ENCODE measurements at places on chromosomes 13 and 19.
A peak's percentile ranks its signal among the peaks of the same experiment; 100 is the strongest.

- no peak for DNase-seq
These were observed 19.5 kb downstream of the NUFIP1 start for GRCh38 chr13:44969551-44970484.

DNA sequence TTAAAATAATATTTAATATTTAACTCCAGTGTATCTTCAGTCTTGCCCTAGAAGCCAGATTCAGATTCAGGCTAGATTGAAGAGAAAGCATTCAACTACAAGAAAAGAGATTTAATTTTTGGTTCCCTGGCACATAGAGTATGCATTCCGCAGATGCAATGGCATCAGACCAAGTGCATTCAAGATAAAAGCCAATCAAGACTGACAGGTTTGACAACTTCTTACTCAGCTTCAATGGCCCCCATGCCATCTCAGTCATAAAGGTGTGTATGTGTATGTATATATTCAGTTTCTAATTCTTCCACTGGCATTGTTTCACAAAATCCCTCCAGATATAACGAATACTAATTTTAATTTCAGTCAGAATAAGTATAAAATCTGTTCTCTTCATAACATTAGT is 650.8 kb upstream of the GPC6 start:
- no peak for DNase-seq

- peak; percentile 75 for DNase-seq
These were observed 1.8 kb downstream of the DBP start for GRCh38 chr19:48635263-48635965.

- no peak for DNase-seq
These were observed 94.5 kb upstream of the TM9SF2 start for GRCh38 chr13:99406799-99407201.

DNA sequence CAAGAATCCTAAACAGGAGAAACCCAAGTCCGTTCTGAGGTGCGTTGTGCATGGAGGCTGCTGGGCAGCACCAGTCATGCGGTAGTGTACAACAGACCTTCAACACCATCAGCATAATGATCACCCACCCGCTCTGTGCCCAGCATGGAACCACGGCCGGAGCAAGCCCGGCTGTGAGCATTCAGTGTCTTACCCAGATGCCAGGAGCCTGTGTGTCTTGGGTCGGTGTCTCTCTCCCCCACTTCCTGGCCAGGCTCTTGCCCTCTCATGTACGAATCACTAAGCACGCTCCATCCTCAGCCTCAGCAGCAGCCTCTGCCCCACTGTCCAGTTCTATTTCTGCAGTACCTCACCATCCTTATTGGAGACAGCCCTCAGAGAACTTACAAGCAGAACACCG is 231.6 kb upstream of the IRS2 start:
- no peak for DNase-seq

- DNase-seq, result no peak
These were observed 183.2 kb downstream of the GPC6 start for GRCh38 chr13:93409816-93410215.

DNA sequence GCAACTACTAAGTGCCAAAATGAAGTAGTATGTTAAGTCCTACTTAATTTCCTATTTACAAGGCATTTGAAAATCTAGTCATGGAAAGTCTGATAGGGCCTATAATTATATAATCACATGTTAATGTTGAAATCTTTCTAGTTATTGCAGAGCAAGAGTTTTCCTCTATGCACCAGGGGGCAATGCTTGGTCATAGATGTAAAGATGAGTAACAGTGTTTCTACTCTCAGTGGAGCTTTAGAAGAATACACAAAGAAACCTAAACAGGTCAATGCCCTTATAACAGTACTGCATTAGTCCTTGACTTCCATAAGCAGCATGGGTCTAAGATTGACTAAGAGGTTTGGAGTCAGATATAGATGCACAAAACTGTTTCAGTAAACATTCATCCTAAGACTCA is 218.7 kb downstream of the KCTD12 start:
- DNase-seq, result no peak

- DNase-seq, result no peak
These were observed 84.0 kb downstream of the ALOX5AP start for GRCh38 chr13:30819136-30819888.

DNA sequence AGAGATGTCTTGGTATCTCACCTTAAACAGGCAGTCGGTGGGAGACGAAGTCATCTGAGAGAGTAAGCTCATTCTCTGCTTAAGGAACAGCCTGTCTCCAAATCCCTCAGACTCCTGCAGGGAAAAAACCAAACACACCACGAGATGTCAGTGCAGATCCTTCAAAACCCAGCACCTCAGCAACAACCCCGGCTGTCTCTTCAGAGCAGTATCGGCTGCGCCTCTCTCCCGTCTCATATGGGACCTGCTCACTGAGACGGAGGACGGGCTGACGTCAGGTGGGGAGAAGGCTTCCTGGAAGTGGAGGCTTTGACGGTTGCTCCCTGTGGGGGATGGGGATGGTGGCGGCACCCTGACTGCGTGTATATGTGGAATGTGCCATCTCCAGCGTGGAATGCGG is 43.6 kb downstream of the ANKRD27 start:
- DNase-seq, result no peak

DNA sequence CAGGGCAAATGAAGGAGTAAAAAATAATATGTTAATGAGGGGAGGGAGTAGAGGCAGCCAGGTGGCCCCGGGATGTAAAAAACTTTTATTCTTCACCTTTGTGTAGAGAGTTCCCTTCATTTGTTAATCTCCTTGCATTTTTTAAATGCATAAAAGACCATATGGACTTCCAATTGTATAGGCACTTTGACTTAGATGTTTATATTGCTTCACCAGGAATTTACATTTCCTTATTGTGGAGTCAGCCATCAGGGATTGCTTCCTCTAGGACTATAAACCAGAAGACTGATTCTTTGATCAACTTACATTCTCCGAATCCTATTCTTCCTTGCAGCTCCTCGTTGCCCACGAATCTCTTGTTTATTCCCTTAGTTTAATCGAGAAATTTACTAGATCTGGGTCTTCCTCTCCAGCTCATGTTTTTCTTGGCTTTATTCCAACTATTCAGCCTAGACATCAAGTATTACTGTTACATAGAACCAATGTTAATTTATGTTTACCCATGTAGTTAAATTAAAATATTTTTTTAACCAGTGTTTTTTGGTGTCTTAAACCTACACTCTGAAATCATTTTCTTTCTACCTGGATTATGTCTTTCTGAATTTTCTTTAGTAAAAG is 1187.0 kb upstream of the SLC10A2 start:
- DNase-seq, result no peak

DNA sequence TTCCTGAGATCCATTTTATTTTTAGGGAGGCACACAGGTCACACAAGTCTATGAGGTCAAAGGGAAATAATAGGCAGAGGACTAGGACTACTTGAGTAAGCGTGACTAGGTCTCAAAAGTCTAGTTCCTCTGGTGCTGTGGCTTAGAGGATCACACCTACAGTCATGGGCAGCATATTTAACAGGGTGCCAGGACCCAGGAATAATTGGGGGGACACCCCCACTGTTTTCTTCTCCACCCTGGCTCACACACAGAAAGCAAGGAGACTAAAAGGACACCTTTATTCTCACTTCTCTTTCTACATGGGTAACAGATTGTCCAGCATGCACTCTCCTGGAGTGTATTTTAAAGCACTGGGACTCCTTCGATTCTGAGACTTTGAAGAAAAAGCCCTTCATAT is 26.2 kb downstream of the OXGR1 start:
- DNase-seq, result no peak

DNA sequence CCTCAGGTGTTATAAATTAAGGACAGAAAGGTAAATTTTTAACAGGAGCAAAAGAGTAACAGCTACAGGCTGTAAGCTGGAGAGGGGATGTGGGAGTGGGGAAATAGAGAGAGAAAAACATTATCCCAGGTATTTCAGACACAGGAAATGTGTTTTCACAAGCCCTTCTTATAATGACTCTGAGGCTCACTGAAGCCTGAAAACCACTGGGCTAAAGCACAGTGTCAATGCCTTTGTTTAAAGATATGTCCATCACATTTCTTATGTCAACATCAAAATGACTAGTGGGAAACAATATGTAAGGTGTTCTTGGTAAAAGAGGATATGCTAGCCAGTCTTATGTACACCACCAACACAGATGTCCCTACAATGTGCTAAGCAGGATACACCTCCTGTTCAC is 365.9 kb downstream of the FGF14 start:
- no peak for DNase-seq

- no peak for DNase-seq
These were observed 1.7 kb downstream of the SLAIN1 start for GRCh38 chr13:77699059-77699680.

- DNase-seq, result no peak
These were observed 338.0 kb downstream of the ENOX1 start for GRCh38 chr13:43448605-43449336.

- DNase-seq, result no peak
These were observed 4.0 kb downstream of the LHFPL6 start for GRCh38 chr13:39599012-39599411.

DNA sequence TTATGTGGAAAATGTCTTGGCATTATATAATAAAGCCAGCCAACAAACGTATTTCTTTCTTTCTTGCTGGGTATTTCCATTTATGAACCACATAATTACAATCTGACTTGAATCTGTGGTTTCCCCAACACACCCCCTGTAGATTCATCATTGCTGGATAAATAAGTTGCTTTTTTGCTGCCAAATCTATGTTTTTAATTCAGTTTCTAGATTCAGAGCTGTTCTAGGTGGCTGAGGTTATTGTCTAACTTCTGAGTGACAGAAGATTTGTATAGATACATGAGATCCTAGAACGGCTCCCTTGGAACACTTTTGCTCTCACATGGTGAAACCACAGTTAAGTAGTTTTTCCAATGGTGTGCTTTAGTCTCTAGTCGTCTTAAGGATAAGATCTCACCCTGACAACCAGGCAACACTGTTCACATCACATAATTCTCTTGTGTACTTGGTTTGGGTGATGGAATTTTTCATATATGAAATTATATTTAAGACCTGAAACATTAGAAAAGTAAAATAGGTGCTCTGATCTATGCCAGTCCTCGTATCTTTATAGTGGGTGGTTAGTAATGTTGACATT is 239.1 kb downstream of the KLF12 start:
- DNase-seq, result no peak

GRCh38 chr13:98570929-98571372 is 6.0 kb downstream of the STK24 start:
- DNase-seq, result peak; percentile 59

GRCh38 chr19:49071860-49072547 is 495 bp downstream of the KCNA7 start:
- no peak for DNase-seq

DNA sequence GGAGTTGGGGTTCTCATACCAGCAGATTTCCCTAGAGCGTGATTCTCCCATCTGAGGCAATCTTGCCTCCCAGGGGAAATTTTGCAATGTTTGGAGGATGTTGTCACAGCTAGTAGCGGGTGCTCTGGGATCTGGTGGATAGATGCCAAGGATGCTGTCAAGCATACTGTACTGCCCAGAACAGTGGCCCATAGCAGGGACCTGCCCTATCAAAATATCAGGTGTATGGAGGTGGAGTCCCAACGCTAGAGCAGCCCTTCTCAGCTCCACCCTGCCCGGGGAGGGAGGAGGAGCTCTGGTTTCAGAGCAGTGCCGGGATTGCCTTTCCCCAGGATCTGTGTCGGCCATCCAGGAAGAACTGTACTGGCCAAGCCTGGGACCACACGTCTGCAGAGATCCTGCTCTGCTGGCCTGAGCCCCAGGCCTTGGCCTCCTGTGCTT is 10.9 kb upstream of the QTRT1 start:
- no peak for DNase-seq

GRCh38 chr13:101709952-101710351 is 257.5 kb downstream of the ITGBL1 start:
- DNase-seq, result no peak

GRCh38 chr13:72255908-72256307 is 388.9 kb upstream of the DACH1 start:
- DNase-seq, result no peak

GRCh38 chr13:93800342-93800741 is 573.7 kb downstream of the GPC6 start:
- no peak for DNase-seq

GRCh38 chr19:34475026-34475974 is 6.3 kb upstream of the WTIP start:
- DNase-seq, result no peak

- DNase-seq, result no peak
These were observed 28.6 kb upstream of the NDUFS7 start for GRCh38 chr19:1354970-1355567.

DNA sequence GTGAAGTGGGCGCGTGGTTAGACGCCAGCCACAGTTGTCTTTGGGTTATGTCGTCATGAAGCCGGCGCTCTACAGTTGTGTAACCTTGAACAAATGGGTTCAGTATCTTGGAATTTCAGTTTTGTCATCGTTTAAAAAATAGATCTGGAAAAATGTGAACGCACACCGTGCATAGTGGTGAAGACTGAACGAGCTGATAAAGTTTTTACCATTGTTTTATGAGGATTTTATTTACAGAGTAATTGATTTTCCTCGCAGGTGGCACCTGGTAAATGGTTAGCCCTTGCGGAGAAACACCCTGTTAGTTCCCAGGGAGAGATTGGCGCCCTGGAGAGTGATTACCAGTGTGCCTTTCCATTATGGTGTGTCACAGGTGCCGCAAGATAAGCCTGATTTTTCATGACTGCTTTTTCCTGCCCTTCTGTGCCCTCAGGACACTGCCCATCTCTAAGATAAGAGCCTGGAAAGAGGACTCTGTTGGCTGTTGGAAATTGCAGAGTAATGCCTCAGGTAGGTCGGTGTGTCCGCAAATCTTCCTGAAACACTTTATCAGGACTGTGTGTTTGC is 577 bp downstream of the ZNF181 start:
- no peak for DNase-seq

DNA sequence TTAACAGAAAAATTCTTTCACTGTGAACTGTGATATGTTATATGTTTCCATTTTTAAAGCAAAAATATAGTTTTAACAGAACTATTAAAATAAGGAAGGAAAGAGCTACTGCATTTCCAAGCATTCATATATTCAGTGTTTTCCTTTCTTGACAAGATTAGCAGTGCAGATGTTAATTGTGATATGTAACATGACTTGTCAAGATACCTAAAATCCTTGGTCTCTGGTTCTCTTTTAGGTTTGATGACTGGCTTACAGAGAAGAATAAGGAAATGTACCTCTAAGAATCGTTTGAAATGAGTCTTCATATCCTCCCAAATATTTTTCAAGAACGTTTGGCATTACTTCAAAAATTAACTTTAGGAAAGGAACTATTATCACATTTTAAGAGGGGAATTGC is 907.2 kb downstream of the PCDH9 start:
- DNase-seq, result no peak

DNA sequence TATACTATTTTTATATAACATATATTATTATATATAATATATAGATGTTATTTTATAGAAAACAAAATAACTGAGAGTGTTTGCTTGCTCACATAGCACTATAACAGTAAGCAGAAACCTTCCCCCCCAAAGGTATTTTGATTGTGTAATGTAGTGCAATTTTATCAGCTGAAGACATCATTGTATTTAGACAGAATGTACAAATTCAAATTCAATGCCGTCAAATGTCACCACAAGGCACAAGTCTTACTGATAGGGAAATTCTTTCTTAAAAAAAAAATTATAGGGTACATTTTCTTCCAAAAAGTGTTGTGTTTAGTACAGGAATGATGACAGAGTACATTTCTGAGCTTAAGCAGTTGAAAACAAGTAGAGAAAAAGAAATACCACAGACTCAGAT is 1147.1 kb upstream of the SPRY2 start:
- no peak for DNase-seq

- no peak for DNase-seq
These were observed 5.4 kb downstream of the ADGRE2 start for GRCh38 chr19:14772995-14773394.

- DNase-seq, result no peak
These were observed 1314.5 kb upstream of the MIR17HG start for GRCh38 chr13:90032841-90033493.
